ENCODE measurements at places on chromosomes 12 and 14.

GRCh38 chr14:38138473-38139138, 69.1 kb upstream of the SSTR1 start:
- DNase-seq: no peak

GRCh38 chr14:99257673-99258221, 14.2 kb downstream of the BCL11B start:
- DNase-seq: no peak

DNA sequence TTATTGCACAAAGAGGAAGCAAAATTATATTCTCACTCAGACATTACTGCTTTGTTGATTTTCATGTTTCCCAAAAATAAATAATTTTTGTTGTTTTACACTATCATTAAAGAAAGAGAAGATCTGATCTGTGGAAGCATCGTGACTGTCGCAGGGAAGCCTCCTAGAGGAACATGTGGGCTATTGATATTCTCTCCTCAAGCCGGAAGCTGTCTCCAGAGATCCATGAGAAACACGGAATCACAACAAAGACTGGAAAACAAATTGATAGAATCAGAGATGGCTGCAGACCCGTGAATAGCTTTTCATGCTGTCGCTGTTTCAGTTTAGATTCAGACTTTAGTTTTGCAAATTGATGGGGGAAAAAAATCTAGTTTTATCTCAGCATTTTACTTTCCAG, 235.2 kb upstream of the TMPO start:
- DNase-seq: no peak

- no peak for DNase-seq
Measured at GRCh38 chr14:60153991-60154390, 11.2 kb downstream of the DHRS7 start.

DNA sequence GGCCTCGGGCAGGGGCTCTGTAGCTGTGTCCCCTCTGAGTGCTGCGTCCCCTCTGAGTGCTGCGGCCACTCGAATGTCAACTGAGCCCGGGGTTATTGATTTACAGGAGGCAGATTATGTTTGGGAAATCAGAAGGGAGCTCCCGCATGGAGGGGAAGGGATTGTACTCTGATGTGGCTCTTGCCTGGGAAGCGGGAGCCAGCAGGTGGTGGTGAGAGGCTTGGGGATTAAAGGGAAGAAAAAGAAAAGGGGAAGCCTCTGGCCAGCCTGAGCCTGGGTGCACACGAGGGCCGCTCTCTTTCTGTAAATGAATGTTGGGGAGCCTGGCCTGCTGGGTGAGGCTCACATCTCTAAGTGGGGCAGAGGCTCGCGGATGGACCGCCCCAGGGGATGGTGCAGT, 143.7 kb downstream of the AACS start:
- no peak for DNase-seq

- no peak for DNase-seq
Measured at GRCh38 chr14:102910442-102910841, 12.0 kb upstream of the AMN start.

- no peak for DNase-seq
Measured at GRCh38 chr12:9980126-9980525, 8.9 kb downstream of the CLEC12A start.

DNA sequence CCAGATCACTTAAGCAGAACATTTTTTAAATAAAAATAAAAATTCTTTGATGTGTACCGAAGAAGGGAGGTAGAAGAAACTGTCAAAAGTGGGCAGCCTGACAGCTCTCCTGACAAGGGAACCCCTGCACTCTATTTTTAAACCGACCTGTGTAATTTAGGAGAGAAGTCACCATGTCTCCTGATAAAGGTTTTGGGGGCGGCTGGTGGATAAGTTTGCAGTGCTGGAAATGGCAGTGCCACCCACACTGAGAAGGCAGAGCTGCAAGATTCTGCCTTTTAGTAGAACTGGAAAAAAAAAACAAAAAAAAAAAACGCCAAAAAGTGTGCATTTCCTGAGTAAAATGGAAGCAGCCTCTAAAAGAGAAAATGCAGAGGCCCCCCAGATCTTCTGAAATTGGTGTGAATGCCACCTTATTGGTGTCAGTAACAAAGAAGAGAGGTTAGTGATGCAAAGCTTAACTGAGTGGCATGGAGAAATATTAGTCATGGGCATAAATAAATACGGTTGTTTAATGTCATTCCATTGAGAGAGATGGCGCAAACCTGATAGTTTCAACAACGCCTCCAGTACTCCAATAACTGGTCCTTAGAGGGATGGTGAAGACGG, 24.7 kb downstream of the DUSP6 start:
- DNase-seq: no peak

- DNase-seq: no peak
Measured at GRCh38 chr12:102958073-102958829, 777 bp downstream of the ASCL1 start.

- DNase-seq: no peak
Measured at GRCh38 chr12:42021469-42021868, 123.2 kb downstream of the GXYLT1 start.

GRCh38 chr14:20384321-20384720, 29.0 kb downstream of the TEP1 start:
- no peak for DNase-seq

GRCh38 chr12:50572287-50572686, 67.5 kb downstream of the DIP2B start:
- DNase-seq: no peak

GRCh38 chr12:59911516-59911915, 315.7 kb downstream of the SLC16A7 start:
- DNase-seq: no peak

DNA sequence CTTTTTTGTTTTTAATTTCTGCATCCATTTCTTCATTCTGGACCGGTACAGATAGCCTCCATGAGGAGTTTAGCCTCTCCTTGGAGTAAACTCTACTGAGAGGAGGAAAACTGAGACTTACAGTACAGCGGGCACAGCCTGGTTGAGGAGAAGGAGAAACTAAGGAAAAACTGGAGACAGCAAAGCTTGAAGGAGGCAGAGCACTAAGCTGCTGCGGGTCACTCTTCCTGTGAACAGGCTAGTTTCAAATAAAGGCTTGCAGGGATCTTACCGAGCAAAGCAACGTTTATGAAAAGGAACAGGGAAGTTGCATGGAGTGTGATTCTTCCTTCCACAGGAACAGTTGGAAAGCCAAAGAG, 348 bp upstream of the SSTR1 start:
- DNase-seq: no peak

- no peak for DNase-seq
Measured at GRCh38 chr12:80400571-80400991, 43.5 kb upstream of the PTPRQ start.

DNA sequence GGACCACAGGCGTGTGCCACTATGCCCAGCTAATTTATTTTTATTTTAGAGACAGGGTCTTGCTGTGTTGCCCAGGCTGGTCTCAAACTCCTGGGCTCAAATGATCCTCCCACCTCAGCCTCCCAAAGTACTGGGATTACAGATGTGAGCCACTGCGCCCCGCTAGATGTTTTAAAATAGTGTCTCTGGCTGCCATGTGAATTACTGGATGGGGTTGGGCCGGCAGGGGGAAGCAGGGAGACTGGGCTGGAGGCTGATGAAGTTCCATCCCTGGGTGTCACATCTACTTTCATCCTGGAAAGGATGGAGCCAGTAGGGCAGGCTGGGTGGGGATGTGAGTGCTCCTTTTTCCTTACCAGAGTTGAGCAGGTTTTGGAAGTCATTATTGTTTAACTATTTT, 46.1 kb downstream of the DNAH10 start:
- no peak for DNase-seq

GRCh38 chr14:31060253-31060875, 34.2 kb upstream of the STRN3 start:
- no peak for DNase-seq

- DNase-seq: no peak
Measured at GRCh38 chr12:116675339-116676107, 62.3 kb downstream of the SPRING1 start.

DNA sequence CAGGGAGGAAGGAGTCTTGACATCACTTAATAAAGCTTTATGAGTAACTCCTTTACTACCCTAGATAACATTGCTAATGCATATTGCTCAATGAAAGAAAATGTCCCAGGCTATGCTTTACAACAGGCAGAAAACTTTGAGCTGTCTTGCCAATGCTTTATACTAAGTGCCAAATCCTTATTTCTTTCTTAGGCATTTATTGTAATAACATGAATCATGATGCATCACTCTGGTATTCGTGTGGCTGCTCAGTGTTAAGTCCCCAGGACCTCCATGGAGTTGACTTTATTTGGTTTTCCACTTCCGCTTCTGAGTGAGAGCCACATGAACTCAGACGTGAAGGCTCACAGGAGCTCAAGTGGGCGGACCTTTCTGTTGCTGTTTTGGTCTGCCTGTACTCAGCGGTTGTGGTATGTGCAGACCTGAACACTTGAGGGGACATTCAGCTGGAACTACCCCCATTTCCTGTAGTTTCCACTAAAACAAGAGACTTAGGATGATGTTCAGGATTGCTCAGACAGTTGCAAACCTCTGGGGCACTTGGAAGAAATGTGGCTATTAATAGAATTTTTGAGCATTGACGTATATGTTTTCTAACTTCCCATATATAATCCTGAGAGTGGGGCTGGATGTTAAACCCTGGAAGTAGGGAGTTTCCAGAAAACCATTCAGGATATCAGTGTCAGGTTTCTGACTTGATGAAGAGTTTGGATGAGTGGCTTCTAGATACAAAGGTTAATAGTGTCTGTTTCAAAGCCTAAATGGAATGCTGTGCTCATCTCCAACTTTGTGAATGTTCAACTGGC, 258.6 kb downstream of the MSRB3 start:
- peak; percentile 99 for DNase-seq

DNA sequence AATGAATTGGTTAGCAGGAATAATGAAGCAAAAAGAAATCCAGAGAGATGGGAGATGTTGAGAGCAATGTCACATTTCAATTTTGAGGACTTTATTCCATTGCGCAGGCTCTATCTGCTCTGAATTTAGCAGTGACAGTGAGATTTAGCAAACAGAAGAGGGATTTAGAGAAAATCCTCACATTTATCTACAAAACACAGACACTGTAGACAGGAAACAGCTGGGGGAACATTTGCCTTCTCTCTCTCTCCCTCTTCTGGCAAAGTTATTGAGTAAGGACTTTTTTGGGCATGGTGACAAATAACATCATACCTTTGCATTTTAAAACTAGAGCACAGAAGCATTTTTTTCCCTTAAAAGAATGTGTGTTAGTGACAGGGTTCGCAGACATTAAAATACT, at the start of gene IGF1:
IGF1 (minus strand) TSS at position 158 of the 400 bp plus-strand sequence. CDS start 182 bp downstream, outside the sequence.
- no peak for DNase-seq

DNA sequence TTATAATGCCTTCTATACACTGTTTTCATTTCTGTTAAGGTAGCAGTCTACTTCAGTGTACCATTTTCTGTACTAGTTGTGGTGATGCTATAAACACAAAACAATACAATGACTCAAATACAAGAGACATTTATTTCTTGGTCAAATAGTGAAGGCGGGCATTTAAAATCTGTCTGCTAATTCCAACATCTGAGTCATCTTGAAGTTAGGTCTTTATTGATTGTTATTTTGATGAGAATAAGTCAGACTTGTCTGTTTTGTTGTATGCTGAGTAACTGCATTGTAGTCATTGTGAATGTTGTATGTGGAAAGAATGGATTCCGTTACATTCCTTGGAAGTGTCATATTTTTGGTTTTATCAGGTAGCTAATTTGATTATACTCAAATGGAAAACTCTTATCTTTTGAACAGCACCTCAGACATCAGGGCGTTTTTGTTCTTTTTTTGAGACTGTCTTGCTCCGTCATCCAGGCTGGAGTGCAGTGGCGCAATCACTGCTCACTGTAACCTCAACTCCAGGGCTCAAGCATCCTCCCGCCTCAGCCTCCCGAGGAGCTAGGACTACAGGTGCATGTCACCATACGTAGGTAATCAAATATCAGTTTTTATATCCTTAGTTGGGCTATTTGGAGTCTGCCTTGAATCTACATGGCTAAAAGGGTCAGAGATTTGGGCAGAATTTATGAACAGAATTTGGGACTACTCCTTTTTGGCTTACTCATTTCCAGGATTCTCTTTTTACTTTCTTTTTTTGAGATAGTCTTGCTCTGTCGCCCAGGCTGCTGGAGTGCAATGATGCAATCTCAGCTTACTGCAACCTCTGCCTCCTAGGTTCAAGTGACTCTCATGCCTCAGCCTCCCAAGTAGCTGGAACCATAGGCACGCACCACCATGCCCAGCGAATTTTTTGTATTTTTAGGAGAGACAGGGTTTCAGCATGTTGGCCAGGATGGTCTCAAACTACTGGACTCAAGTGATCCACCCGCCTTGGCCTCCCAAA, 56.8 kb downstream of the PAPLN start:
- DNase-seq: no peak

DNA sequence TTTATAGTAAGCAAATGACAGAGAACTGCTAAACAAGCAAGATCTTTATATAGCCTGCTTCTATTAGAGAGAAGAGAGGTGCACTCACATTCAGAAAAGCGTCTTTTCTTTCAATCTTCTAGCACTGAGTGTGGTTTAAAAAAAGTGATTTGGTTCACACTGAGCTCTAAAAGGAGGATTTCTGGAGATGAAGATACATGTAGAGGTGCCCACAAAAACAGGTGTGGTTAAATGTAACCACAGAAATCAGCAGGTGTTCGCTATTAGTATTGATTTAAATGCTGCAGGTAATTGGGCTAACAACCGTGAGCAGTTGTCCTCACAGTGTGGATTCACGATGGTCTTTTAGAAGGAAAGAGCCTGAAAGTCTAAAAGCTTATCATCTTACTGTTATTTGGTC, 10.7 kb downstream of the PKP2 start:
- no peak for DNase-seq

- DNase-seq: peak; percentile 45
Measured at GRCh38 chr14:63893701-63894458, 41.1 kb downstream of the SYNE2 start.

DNA sequence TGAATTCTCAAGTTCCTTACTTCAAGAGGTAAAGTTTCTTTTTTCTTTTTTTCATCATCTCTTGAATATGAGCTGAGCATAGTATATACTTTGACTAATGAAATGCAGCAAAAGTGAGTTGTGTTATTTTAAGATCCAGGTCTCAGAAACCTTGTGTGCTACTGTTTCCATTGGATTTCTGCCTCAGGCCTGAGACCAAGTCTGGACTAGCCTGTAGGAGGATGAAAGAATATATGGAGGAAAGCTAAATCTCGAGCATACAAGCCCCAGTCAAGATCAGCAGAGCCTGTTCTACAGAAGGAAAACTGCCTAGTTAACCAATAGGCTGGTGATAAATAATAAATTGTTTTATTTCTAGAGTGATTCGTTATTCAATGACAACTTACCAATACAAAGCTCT, 652.5 kb downstream of the C12orf50 start:
- DNase-seq: no peak

GRCh38 chr12:41190338-41190737, 2.2 kb downstream of the PDZRN4 start:
- peak; percentile 5 for DNase-seq
